Activated T-cell treated with anti-CD3 and anti-CD28 coated beads for 1 hour (primary cell): ENCODE measurements at places on chromosomes 13 and 19.

DNA sequence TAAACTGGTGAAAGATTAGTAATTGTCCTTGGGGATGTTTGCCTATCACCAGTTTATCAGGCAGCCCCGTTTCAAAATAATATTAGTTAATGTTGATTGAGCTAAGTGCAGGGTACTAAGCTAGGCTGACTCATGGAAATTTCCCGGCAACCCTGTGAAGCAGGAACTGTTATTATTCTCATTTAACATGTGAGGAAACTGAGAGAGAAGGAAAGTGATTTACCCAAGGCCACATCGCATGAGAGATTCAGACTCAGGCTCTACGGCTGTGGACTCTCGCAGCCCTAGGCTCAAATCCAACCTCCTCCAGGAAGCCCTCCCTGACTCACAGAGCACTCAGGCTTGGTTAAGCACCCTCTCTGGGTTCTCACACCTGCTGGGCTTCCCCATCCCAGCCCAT lies 19.7 kb downstream of the CLPTM1 start:
- no peak for DNase-seq

DNA sequence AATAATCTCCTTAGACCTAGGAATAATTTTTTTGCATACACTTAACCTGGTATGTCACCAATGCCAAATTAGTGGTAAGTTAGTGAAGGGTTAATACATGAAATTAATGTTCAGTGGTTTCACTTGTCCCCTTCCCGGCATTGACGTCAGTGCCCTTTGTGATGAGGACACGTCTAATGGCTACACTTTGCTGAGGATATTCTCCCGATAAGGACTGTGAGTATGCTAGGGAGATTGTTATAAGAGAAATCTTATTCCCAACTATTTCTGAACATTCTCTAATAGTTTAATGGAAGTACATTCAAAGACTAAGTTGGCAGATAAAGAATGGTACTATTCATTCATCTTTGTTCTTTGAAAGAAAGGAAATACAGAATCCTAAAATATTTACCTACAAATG lies 102.4 kb downstream of the TNFRSF19 start:
- no peak for DNase-seq

DNA sequence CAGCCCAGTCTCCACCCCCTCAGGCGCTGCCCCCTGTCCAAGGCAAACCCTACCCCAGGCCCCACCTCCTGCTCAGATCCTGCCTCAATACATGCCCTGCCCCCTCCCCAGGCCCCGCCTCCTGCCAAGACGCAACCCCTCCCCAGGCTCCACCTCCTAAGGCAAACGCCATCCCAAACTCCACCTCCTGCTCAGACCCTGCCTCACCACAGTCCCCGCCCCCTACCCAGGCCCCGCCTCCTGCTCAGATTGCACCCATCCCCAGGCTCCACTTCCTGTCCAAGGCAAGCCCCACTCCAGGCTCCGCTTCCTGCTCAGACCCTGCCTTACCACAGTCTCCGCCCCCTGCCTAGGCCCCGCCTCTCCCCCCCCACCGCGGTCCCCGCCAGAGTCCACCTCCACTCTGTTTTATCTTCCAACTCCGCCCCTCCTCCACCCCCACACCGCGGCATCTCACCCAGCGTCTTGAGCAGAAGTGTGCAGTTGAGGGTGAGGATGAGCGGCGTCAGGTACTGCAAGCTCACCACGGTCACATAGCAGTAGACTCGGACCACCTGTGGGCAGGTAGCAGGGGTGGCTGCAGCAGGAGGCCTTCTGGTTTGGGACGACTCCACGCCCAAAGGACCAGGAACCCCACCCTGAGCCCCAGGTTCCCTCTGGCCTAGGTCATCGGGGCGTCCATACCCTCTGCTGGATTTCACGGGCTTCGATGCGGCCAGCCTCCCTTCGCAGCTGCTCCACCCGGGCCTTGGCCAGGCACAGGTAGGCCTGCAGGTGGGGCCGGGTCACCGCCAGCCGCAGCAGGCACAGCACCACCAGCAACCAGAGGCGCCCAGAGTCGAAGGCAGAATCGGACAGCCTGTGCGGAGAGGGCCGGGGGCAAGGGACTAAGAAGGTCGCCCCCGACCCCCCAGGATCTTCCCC lies 17.7 kb downstream of the TMEM161A start:
- no peak for DNase-seq

GRCh38 chr13:47158593-47158992 lies 261.7 kb upstream of the HTR2A start:
- no peak for DNase-seq

DNA sequence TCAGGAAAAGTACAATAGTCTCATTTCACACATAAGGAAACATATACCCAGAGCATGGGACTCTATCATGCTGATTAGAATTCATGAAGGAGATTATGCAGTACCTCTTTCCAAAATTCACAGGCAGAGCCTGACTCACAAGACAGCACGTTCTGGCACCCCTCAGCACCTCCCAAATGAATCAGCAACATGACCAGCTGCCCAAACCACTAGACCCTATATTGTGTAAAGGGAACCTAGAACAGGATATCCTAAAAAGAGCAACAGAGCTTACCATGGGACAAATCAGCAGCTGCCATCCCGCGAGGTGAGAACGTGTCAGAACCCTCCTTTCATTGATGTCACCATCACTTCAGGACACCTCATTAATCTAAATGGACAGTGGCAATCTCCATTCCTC lies 2.5 kb downstream of the ZNF426 start:
- no peak for DNase-seq

DNA sequence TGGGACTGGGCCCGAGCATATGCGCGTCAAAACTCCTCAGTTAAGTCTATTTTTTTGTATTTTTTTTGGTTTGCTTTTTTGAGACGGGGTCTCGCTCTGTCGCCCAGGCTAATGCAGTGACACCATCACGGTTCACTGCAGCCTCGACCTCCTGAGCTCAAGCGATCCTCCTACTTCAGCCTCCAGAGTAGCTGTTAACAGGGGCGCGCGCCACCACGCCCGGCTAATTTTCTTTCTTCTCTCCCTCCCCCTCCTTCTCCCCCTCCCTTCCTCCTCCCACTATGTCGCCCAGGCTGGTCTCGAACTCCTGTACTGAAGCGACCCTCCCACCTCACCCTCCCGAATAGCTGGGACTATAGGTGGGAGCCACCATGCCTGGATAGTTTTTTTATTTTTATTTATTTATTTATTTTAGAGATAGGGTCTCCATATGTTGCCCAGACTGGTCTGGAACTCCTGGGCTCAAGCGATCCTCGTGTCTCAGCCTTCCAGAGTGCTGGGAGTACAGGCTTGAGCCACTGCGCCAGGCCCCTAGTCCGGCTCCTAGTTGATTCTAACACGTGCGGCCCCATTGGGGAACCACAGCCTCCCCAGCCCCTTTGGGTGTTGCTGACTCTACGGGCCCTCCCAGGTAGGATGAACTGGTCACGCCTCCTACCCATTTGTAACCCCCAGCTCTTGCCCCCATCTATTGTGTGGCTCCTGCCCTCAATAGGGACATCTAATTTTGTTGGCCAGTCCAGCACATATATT lies 806 bp upstream of the ZNF837 start:
- DNase-seq = no peak

DNA sequence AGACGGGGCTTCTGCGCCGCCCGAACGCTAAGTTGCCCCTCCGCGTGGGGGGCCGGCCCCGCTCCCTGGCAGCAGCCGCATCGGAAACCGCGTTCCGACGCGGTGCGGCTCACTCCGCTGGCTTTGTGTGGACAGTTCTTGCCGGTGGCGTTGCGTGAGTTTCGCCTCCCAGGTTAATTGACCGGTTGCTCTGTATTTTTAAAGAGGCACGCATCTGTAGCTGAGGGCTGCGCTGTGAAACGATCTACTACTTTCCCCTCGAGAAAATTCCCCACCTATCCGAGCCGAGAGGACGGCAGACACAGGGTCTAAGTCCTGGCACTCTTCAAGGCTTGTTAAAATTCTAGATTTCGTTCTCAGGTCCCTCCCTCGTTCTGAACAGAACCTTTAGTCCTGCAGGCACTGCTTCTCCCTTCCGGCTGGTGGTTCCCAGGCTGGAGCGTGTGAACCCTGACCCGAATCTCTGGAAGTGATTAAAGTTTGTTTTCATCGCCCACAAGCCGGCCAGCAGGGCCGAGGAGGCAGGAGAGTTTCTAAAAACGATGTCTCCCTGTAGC lies 933 bp downstream of the ARHGEF7 start:
- DNase-seq = no peak

GRCh38 chr13:93476175-93476574 lies 249.6 kb downstream of the GPC6 start:
- DNase-seq = no peak

DNA sequence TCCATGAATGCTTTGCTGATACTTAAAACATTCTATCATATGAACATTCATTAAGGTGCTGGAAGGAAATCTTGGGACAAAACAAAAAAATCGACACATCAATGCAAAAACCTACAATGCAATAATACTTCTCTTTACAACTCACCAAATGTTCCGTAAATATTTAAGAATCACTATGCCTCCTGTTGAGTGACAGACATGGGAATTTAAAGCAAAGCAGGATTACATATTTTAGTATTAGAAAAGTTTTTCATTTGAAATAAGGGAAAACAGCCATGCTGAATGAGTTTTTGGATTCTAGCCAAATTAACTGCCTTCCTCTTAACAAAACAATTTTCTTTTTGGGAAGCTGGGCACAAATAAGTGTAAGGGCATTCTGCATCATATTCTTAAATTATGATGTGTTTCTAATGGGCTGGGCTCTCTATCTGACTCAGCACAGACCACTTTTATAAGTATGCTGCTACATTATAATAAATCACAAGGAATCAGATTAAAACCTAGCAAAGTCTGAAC lies 93.7 kb downstream of the RBM26 start:
- no peak for DNase-seq

DNA sequence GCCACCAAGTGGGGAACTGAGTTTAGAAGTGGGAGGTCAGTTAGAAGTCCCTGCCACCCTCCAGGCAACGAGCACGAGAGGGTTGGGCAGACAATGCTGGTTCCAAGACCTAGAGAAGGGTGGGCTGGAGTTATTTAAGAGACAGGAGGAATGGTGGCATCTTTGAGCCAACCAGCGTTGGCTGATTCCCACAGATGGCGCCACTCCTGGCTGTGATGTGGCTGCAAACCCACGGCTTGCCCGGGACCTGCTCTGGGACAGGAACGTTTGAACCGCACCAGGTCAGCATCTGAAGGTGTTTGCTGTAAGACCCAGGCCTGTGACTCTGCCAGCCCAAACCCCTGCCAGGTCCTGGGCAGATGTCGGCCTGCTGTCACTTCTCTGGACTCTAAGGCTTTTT lies 42.8 kb downstream of the BICRA start:
- DNase-seq = no peak

DNA sequence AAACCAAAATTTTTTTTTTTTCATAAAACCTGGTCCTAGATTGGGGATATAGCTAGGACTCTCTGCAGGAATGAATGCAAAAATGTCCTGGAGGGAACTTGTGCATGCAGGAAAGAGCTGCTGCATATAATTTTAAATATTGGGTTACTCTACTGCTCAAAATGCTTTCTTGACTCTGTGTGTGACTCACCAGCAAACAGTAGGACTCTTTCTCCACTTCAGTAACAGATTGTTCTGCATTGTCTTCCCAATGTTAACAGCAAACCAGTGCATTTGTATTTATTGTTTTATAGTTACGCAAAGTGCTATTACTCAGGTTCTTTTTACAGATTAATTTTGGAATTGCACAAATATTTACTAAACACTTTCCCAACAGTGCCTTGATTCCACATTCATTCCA lies 163.7 kb upstream of the KL start:
- DNase-seq = no peak

- DNase-seq = no peak
Measured at GRCh38 chr13:29909081-29909730, 58.8 kb upstream of the UBL3 start.

- no peak for DNase-seq
Measured at GRCh38 chr19:28577233-28577632, 635.7 kb downstream of the UQCRFS1 start.

GRCh38 chr13:95146486-95146885 lies 154.8 kb downstream of the ABCC4 start:
- no peak for DNase-seq
